Activated CD8-positive, alpha-beta T cell treated with anti-CD3 and anti-CD28 coated beads for 36 hours (primary cell): ENCODE measurements at places on chromosomes 1 and 21. TPM values are rescaled to one million over a fixed set of nuclear protein-coding genes. Genes with fewer than 3 reads are reported as not detected.

Gene PLA2G4A
- total RNA-seq: not detected

Gene PWP2
- total RNA-seq: 9.3 TPM

Gene MPL
- total RNA-seq: not detected

Gene OR2T35
- total RNA-seq: not detected

Gene F13B
- not detected for total RNA-seq

Gene ENAH
- 0.51 TPM for total RNA-seq

Gene TIAM1
- 34.9 TPM for total RNA-seq

Gene DYNLT4
- 0.36 TPM for total RNA-seq
